ENCODE measurements at places on chromosomes 3 and 15.

DNA sequence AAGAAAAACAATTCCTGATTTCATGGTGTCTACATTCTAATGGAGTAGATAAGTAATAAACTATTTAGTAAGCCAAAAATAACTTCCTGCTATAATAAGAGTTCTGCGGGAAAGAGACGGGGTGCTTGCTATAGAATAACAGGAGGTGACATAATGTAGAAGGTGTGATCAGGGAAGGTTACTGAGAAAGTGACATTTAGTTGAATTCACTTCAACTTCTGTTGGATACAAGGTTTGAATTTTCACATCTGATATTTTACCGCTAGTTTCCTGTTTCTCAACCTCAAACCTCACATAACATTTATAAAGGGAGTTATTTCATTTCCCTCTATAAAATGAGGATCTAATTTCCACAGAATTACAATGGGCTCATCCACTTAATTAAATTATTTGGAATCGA lies 102.3 kb upstream of the GBE1 start:
- no peaks in the 10 kb centered on the region for H3K27me3 ChIP-seq
- no peak overlapping the region for H3K27ac ChIP-seq
- no peak for DNase-seq

- no peak for DNase-seq
- H3K36me3 ChIP-seq: no peaks in the 10 kb centered on the region
- no peaks in the 10 kb centered on the region for H3K27me3 ChIP-seq
- no peak overlapping the region for H3K27ac ChIP-seq
Observed at GRCh38 chr3:122004991-122005565, 17.0 kb downstream of the ILDR1 start.

DNA sequence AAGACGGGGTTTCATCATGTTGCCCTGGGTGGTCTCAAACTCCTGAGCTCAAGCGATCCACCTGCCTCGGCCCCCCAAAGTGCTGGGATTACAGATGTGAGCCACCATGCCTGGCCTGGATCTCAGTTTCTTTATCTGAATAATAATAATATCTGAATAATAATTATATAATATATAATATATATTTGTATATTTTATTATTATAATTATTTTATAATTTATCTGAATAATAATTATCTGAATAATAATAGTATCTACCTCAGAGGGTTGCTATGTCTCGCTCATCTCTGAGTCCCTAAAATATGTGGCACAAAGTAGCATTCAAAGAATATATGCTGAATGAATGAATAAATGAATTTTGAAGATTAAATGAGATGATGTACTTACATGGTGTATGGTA lies 44.8 kb downstream of the TMEM40 start:
- H3K4me1 ChIP-seq: no peaks in the 10 kb centered on the region
- no peaks in the 10 kb centered on the region for H3K27me3 ChIP-seq
- no peaks in the 10 kb centered on the region for H3K36me3 ChIP-seq
- H3K27ac ChIP-seq: no peak overlapping the region
- no peak for DNase-seq

DNA sequence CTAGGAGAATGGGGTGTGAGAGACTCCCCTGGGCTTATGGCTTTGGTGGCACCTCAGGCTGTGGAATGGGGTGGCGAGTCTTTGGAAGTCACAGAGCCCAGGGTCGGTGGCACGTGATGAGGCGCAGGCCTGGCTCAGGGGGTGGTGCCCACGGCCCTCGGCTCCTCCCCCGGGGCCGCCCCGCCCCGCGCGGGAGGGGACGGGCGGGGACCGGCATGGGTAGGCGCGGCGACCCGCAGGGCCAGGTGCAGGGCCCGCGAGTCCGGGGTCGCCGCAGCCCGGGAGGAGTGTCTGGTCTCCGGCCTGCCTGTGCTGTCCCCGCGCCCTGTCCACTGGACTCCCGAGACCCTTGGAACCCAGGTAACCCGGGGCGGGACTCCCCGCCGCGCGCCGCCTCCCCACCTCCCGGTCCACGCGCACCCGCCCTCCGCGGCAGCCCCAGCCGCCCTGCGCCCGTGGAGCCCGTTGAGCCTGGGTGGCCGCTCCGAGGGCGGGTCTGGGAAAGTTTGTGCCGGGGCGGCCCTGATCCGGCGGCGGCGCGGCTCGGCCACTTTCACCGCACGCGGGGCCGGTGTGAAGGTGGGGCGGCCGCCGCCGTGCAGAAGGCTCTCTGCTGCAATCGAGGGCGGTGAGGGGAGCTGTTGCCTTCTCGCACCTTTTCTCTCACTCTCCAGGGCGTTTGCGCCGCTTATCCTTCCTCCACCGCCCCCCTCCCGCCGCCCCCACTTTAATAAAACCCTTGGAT lies at the start of gene PAQR5:
TSS of gene PAQR5 (plus strand) at position 216 of the 745 bp plus-strand sequence. CDS start 61,169 bp downstream, outside the sequence.
- no peaks in the 10 kb centered on the region for H3K36me3 ChIP-seq
- H3K4me3 ChIP-seq: peak within 1 kb of the TSS; percentile 66
- peaks cover 7% of the 10 kb centered on the region for H3K27me3 ChIP-seq
- peaks cover 3% of the 10 kb centered on the region for H3K4me1 ChIP-seq
- H3K27ac ChIP-seq: no peak within 1 kb of the TSS

DNA sequence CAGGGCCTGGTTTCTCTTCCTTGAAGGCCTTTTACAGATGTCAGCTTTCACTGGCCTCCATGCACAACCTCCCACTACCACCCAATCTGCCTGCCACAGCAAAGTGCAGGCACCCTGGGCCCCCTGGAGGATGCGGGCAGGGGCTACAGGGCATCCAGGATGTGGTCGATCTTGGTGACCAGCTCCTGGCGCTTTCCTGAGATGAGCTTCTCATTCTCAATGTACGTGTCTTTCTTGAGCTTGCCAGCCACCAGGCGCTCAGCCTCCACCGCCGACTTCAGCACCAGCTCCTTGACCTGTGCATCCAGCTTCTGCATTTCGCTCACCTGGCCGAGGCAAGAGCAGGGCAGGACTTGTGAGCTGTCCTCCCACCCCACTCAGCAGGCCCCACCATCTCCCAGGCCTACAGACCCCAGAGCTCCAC lies 30.3 kb downstream of the RPN1 start:
- DNase-seq: no peak
- no peak overlapping the region for H3K4me3 ChIP-seq
- H3K36me3 ChIP-seq: peaks cover 25% of the 10 kb centered on the region
- no peak overlapping the region for H3K27ac ChIP-seq
